IMR-90 (cell line): ENCODE measurements at places on chromosomes 2 and 18. TPM values are rescaled to one million over a fixed set of nuclear protein-coding genes. Genes with fewer than 3 reads are reported as not detected.

STK16 gene
- total RNA-seq = 35.0 and 44.4 TPM in 2 replicates

GATA6 gene
- total RNA-seq = 2.5 and 3.3 TPM in 2 replicates

DNA sequence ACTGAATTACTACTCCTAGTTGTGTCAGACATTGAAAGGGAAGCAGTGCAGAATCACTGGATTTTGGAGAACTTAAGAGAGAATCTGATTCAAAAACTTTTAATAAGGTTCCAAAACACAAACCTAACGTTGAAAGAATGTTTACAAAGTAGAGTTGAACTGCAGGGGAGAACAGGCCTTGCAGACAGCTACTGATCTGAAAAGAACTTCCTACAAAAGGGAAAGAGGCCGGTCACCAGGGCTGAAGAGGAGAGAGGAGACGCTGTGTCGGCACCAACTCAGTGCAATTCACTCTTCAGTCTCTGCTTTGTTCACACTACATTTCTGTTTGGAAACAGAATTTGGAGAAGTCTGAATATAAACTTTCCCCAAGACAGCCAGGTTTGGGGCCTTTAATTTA is 124.0 kb downstream of the GAREM1 start:
- DNase-seq = peak; percentile 27

GRCh38 chr2:19062370-19062769 is 296.1 kb downstream of the OSR1 start:
- no peak for DNase-seq

NPPC gene
- total RNA-seq = 0.28 and 0.36 TPM in 2 replicates

DNA sequence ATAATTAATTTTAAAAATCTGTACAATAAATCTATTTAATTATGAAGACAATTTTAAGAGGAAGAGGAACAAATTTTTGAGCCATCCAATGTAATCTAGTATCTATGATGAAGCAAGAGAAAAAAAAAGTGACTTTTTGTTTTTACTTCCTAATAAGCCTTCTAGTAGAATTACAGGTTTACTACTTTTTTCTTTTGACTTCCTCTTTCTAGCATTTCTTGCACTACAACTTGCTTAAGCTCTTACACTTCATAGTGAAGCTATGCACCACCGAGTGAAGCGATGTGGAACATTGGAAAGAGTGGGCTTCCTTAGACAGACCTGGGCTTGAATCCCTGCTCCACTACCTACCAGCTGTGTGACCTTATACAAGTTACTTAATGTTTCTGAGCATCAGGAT is 2.1 kb downstream of the SERPINB2 start:
- no peak for DNase-seq

SERPINB13 gene
- not detected in 2 replicates for total RNA-seq

- DNase-seq = no peak
Measured at GRCh38 chr2:143452817-143453451, 323.7 kb downstream of the ARHGAP15 start.

GRCh38 chr2:9222239-9222892 is 15.8 kb downstream of the ASAP2 start:
- peak; percentile 42 for DNase-seq

DNA sequence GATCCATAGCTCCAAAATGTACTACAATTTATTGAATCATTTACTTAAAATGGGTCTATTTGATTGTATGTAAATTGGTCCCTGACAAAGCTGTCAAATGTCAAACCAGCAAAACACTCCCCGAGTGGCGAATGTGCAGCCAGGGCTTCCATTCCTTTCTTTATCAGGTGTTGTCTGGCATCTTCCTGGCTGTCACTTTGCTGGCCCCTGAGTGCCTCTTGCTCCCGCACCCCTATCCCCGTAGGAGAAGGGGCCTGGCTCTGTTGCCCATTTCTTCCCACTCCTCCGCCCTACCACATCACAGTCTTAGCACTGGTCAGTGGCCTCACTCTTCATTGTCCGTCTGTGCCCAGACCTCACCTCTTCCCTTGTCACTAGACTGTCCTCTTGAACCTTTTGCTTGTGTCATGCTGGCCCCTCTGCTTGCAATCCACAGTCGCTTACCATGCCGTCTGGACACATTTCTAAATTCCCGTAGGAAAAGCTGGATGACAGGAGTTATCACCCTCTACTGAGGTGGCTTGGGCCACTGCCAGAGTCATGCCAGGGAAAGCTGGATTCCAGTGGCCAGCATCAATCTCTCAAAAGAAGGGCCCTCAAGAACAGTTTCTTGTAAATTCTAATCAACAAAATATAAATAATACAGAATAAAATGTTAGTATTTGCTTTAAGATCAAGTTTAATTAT is 15.4 kb downstream of the UBE2F start:
- no peak for DNase-seq

GRCh38 chr2:105915005-105915558 is 170.4 kb downstream of the NCK2 start:
- DNase-seq = no peak

- DNase-seq = no peak
Measured at GRCh38 chr18:8856212-8856611, 150.9 kb downstream of the MTCL1 start.

AGXT gene
- not detected in 2 replicates for total RNA-seq

DNA sequence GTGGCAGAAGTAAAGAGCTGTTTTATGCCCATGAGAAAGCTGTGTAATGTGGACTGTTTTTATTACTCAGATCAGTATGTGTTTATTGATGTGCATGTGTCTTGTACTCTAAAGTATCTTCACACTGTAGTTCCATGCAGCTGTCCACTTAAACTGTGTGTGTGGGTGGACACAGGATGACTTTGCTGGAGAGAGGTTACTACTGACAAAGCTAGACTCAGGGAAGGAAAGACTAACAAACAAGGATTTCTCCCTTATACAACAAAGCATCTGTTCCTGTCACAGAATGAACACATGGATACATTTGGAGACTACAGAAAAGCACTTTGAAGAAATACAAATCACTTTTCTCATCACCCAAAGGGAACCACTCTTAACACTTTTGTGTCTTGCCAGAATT is 10.0 kb downstream of the FHOD3 start:
- peak; percentile 84 for DNase-seq
